Sigmoid colon (tissue), 7 donors: ENCODE measurements at places on chromosomes 5 and 9. TPM values are rescaled to one million over a fixed set of nuclear protein-coding genes. Genes with fewer than 3 reads are reported as not detected.

DNA sequence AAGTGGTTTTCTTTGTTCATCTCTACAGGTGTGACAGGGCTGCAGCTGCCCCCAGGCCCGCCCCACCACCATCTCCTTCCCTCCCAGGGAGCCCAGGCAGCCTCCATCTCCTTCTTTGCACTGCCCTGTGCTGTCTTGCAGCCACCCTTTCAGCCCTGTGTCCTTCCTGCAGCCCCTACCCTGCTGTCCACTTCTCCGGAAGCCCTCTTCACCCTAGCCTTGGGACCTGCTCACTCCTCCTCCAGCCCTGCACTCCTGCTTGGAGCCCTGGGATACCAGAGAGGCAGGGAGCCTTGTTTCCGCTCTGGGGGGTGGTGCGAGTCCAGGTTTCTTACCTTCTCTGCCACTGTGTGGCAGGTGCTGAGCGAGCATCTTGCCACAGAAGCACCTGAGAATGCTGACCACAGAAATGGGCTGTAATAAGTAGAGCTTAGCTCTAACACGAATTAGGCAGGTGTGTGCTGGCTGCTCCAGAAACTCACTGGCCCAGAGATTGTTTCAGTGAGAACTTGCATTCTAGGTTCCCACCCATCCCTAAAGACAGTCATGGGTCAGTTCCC lies 51.3 kb upstream of the GADD45G start:
- DNase-seq, result no peak

- DNase-seq, result no peak
Measured at GRCh38 chr9:22240619-22241018, 206.0 kb upstream of the DMRTA1 start.

Gene GARNL3
- total RNA-seq, result 17.8 TPM

Gene PRRC1
- total RNA-seq, result 30.7 TPM

Gene MRPL41
- 73.1 TPM for total RNA-seq
